CD4-positive, alpha-beta T cell treated with Interleukin-4 for 1 hour (primary cell): ENCODE measurements at places on chromosomes 16 and 17.

GRCh38 chr17:5591966-5592365, 7.7 kb upstream of the NLRP1 start:
- no peak for DNase-seq

DNA sequence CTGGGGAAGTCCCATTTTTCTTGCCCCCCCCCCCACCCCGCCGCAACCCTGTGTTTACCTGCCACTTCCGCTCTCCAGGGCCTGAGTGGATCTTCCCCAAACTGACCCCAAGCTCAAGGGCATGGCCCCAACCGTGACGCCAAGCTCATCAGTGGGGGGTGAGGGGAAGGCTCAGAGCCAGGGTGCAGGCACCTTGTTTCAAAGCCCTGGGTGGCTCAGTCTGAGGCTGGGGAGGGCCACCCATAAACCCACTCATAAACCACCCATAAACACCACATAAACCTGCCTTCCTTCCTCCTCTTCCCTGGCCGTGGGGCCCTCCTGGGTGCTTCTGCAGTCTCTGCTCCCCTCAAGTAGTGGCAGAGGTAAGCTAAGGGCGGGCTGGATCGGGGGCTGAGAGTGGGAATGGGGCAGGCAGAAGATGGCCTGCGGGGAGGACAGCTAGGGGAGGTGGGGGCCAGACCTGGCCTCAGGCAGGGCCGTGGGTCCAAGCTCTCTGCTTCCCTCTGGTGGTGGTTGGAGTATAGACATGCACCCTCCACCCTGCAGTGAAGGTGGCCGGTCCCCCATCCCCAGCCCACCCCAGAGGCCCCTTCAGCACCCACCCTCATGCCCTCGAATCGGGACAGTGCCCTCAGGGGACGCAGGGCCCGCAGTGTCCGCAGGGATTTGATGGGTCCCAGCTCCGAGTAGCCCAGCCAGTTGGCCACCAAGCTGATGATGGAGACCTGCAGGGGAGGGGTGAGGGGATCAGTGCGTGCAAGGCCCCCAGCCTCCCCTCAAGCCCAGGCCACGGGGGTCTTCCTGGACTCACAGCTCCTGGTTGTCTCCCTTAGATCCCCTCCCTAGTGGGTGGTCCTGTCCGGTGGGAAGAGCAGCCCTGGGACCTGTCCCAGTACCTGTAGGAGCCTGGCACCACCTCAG, 14.6 kb upstream of the CD79B start:
- peak; percentile 66 for DNase-seq

GRCh38 chr16:10895053-10895946, 18.3 kb downstream of the CIITA start:
- no peak for DNase-seq

DNA sequence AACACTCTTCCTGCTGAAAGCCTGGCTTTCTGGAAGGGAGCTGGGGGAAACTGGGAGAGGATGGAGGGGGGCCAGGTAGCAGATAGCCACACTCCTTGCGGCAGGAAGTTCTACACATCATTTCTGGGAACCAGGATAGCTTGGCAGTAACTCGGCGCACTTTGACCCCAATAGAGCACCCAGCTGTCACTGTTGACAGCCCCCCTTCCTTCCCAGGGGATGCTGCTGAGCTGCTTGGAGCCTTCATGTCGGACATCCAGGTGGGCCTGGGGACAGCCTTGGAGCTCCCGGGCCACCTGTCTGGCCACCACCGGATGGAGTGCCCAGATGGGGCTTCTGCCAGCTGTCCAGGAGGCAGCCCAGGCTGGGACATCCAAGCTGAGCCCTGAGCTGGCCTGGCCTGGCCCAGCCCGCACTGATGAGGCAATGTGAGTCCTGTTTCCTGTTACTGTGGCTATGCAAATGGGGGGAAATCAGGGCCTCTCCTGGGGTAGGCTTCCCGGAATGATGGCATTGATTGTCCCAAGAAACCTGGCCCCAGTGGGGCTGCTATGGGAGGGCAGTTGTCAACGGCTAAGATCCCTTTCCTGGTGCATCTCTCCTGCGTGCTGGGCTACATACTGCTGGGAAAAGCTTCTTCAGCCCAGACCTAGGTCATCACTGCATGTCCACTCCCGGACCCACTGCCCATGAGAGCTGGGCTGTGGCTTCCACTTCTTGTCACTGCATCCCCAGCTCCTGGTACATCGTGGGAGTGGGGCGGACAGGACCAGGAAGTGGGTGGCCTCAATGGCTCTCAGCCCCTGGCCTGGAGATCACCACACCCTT, 50.0 kb downstream of the SOCS1 start:
- DNase-seq: peak; percentile 45

DNA sequence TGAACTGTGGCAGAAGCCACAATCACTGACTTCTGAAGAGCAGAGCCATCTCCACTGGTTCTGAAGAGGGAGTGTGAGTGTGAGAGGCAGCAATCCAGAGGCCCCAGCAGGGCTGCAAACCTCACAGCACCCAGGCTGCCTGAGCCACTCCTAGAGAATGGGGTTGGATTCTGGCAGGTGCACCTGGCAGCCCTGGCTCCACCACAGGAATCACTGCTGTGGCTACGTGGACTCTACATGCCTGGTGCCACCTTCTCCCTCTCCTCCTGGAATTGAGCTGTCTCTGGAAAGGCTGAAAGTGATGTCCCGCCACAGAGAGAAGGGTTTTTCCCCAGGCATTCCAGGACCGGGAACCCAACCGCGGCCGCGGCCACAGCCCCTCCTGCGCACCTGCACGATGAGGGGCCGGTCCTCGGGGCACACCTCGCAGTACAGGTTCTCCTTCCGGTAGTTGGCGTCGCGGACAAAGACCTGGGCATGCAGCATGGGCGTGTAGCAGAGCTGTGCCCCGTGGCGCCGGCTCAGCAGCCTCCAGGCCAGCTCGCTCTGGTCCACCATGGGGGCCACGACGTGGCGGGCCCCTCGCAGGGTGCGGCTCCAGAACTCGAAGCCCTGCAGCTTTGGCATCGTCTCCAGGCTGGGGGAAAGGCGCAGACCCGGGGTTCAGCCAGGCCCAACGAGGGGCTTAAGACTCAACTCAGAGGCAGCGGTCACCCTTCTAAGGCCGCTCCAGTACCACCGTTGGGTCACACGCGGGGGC, 991 bp downstream of the DUS1L start:
- no peak for DNase-seq

- DNase-seq: no peak
These were observed 53.1 kb downstream of the PRMT7 start for GRCh38 chr16:68363658-68364521.

- DNase-seq: no peak
These were observed 123.4 kb upstream of the NOL11 start for GRCh38 chr17:67594115-67594880.
